ENCODE measurements at places on chromosomes 12 and 14.

DNA sequence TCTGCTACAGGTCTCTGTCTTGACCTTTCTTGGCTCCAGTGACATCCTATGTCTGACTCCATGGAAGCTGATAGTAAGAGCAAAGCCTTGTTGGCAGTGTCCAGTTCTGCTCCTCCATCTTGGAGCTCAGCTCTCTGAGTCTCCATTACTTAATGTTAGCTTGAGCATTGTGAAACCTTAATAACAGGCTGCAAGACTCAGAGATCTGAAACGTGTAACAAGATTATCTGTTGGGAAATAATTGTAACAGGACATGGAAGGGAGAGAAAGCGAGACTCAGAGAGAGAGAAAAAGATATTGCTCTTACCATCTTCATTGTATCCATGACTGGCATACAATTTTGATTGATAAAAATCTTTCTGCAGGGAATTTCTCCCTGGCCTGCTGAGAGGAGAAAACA lies 1365.7 kb downstream of the AACS start:
- no peak for ATAC-seq

- ATAC-seq = no peak
Observed at GRCh38 chr14:76756371-76756750, 4.9 kb upstream of the VASH1 start.

DNA sequence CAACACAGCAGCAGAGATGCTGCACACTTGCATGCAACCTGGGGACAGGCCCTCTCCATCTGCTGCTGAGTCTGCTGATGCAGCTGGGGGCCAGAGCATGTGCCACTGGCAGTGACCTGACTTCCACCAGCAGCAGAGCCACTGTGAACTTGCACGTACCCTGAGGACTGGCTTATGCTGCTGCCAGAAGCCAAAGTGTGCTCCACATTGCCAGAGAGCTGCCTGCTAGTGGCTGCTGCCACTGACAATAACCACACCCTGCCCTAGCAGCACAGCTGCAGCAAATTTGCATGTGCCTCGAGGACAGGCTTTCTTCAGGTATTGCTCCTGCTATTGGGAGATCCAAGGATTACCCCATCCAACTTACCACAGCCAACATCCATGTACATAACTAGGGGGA lies 4.5 kb upstream of the PRR4 start:
- ATAC-seq = no peak

GRCh38 chr14:52844262-52845060 lies 53.1 kb upstream of the GNPNAT1 start:
- peak; percentile 60 for ATAC-seq

- no peak for ATAC-seq
Observed at GRCh38 chr14:51006781-51007211, 62.5 kb upstream of the PYGL start.

GRCh38 chr12:51686727-51687126 lies 95.7 kb downstream of the SCN8A start:
- no peak for ATAC-seq

DNA sequence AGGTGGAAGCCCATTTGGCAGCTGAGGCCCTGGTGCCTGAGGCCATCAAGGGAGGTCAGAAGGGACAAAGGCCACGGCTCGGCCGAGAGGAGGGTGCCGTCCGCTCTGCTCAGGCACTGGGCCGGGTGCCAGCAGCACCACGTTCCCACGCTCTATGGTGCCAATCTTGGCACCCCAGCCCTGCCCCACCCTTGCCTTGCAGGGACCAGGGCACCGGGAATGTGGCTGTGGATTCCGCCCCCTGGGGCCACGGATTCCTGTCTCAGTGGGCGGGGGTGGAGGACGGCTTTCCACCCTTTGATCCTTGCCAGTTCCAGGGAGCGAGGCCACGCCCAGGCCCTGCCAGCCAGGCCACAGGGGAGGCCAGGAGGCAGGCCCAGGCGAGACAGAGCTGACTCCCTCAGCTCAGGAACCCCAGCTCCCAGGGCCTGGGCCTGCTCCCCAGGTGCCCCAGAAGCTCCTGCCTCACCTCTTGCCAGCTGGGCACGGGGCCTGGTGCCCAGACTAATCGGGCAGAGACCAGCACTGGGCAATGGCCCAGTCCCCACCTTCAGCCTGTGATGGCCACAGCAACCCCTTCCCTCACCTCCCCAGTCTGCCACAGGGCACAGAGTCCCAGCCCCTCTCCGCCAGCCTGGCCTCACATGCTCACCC lies 26.4 kb upstream of the GPR132 start:
- ATAC-seq = no peak

DNA sequence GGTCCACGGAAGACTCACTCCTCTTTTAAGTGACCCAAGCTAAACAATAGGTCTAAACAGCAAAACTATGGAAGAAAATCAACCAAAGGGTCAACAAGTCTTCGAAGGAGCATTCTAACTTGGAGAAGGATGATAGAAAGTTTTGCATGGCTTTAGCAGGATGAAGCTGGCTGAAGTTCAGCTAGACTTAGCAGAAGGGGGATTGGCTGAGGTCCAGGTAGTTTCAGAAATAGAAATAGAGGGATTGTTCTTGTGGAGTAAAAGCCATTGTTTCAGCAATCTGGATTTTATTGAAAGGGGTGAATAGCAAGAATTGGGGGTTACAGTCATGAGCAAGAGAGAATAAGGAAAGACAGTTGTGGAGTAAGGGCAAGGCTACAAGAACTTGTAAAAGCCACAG lies 84.7 kb upstream of the TSPAN8 start:
- no peak for ATAC-seq

GRCh38 chr12:93601591-93601990 lies 29.1 kb downstream of the SOCS2 start:
- no peak for ATAC-seq

DNA sequence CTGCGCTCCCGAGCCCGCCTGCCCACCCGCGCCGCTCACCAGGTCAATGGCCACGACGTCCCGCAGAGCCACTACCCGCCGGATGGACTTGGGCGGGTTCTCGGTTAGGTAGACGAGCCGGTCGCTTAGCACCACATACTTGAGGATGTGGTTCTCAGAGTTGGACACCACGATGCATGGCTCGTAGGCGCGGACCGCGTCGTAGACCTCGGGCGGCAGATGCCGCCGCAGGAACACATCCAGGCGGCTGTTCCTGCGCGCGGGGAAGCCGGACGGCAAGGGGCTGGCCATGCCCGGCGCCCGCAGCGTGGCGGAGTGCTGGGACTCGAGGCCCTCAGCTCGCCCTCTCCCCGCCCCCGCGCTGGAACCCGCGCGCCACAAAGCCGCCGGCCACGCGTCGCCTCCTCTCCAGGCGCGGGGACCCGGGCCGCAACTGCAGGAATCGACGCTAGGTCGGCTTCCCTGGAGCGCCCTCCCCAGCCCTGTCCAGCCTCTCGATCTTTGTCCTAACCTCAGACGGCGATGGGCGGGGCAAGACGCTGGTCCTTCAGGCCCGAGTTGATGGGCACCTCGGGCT lies at the start of gene C12orf56:
C12orf56 (minus strand) TSS at position 484 of the 577 bp plus-strand sequence; CDS start at position 291, 193 bp downstream.
- peak; percentile 31 for ATAC-seq

- ATAC-seq = peak; percentile 85
Observed at GRCh38 chr12:47085815-47086252, 6.1 kb upstream of the AMIGO2 start.

GRCh38 chr12:12715459-12716150 lies 1.6 kb upstream of the CDKN1B start:
- peak; percentile 59 for ATAC-seq

GRCh38 chr12:112270673-112271072 lies 111.6 kb downstream of the HECTD4 start:
- no peak for ATAC-seq

DNA sequence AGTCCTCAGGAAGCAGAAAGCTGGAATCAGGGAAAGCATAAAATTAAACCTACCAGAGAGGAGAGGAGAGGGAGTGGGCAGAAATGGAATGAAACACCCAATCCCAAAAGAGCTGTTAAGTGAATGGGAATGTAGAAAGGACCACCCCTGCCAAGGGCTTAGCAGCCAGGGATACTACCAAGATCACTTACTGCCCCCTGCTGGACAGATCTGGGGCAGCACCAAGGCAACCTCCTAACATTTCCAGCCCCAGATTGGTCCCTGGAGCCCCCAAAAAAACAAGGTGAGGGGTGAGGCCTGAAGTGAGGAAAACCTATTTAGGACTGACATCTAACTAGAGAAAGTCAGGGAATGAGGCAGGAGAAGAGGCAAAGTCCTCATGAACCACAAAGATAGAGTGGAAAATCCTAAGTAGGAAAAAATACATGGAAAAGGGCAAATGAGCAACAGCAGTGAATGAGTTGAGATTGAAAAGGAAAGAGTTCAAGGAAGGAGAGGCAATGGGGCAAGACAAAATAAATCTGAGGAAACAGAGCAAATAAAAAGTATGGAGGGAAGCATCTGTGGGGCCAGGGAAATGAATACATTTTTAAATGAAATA lies 11.2 kb upstream of the FKBP11 start:
- ATAC-seq = peak; percentile 56
